ENCODE measurements at places on chromosomes 5 and 9.

GRCh38 chr5:97475847-97476246 lies 292.8 kb upstream of the RIOK2 start:
- DNase-seq = no peak

GRCh38 chr5:112720576-112720975 lies 17.1 kb upstream of the APC start:
- no peak for DNase-seq

- no peak for DNase-seq
Measured at GRCh38 chr5:7190712-7191250, 205.2 kb upstream of the ADCY2 start.

DNA sequence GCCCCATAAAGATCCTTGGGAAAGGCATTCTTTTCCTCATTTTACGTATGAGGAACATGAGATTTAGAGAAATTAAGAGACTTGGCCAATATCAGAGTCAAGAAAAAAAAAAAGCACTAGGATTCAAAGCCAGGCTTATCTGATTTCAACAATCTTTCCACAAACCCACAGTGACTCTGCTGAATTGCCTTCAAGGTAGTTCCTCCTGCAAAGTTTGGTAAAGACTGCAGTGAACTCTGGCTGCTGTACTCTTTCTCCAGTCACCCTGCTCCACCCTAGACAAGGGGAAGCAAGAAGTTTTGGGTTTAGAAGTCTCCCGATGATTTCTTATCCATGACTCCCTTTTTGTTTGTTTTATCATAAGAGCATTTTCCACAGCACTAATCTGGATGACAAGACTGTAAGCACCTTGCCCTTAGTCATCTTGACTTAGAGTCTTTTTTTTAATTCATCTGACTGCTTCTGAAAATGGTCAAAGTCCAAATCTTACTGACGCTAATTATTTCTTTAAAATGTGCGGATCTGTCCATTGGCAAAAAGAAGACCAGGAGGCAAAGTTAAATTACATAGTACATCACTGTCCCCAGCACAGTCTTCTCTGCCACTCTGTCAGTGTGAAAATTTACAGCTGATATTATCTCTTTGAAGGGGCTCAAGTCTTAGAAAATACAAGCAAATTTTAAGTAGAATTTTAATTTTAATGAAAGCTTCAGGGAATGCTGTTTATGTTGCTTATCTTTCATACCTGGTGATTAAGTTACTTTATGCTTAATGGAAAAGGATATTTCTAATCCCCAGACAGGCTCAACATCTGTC lies 180.1 kb downstream of the TTLL11 start:
- no peak for DNase-seq

DNA sequence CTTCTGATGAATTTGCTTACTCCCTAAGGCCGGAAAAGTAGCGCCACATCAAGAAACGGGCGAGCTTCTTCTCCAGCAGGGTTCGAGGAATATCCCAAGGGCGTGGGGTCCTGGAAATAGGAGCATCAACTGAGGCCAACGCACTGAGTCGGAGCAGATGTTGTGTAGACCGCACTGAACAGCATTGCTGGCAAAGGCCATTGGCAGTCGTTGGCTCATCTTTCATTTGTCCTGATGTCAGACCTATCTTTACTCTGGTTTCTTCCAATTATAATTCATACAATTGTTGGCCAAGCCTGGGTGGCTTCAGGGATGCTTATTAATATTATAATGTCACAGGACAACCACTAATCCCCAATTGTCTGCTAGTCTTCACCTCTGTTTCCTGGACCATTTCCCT lies 26.5 kb downstream of the ZBTB34 start:
- no peak for DNase-seq

- no peak for DNase-seq
Measured at GRCh38 chr9:135531096-135531495, 9.9 kb downstream of the LCN1 start.

GRCh38 chr5:139924294-139925215 lies 118.5 kb downstream of the NRG2 start:
- DNase-seq = no peak

- DNase-seq = no peak
Measured at GRCh38 chr9:114497236-114497635, 8.0 kb downstream of the WHRN start.

- DNase-seq = peak; percentile 23
Measured at GRCh38 chr5:95261437-95262175, 23.3 kb downstream of the MCTP1 start.

DNA sequence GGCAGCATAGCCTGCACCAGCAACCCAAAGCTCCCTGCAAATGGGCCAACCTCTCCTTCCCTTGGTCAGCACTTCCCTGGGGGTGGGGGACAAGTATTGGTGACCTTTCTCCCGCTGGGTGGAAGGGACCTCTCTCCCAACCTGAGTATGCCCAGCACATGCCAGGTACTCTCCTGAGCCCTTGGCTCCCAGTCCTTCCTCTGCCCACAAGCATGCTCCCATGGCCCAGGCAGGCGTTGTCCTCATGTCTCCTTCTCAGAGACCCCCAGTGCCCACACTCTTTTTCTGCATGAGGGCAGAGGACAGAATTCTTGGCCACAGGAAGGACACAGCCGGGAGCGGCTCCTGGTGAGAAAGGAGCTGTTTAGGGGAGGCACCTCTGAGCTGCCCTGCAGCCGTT lies 60.3 kb downstream of the PHF2 start:
- no peak for DNase-seq

GRCh38 chr5:158977642-158978041 lies 122.1 kb downstream of the EBF1 start:
- DNase-seq = no peak

DNA sequence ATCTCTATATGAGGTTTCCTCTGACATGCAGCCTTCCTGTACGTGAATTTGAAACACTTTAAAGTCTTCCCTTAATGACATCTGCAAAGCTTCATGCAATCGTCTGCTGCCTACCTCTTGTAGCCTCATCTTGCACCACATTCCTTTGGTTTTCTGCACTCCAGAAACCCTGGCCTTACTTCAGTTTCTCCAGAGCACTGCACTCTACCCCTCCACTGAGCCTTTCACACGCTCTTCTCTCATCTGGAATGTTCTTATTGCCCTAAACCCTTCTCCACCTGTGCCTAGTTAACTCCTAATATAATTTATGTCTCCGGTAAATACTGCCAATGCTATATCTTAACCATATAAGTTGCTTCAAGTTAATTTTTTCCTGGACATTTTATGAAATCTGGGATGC lies 168.8 kb upstream of the SLC27A6 start:
- DNase-seq = no peak

DNA sequence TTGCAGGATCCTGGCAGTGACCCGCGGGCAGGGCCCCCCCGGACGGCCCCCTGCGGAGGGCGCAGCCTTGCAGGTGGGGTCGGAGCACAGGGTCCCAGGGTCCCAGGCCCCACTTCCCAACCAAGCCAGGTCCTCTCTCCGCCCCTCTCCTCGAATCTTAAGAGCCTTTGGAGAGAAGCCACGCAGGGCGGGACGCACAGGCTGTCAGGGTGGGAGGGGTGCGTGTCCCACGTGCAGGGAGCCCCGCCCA lies 18.4 kb upstream of the EGFL7 start:
- DNase-seq = no peak

DNA sequence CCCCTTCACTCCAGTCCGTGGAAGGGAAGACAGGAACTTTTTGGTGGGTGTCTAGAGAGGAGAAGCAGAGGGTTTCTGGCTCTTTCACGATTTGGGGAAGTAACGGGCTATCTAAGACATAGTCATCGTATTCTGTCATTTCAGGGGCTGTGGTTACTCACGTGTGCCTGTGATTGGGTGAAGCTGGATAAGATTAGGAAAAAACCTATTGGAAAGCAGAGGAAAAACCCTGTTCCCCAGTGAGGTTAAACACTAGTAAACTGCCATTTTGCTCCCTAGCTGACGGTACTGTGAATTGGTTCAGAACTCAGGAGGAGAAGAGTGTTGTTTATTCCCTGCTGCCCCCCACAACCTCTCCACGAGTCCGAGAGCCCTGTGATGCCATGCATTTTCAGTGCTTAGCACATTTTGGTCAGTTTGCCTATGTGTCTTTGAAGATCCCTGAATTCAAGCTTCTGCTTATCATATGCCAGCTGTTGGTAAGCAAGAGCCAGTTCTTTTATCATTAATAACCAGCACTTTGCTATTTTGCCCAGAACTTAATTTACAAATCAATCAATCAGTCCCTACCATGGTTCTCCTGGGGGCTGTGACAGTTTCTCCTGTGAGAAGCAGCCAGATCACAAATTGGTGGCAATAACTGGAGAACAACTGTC lies 45.1 kb upstream of the ROR2 start:
- no peak for DNase-seq

- DNase-seq = no peak
Measured at GRCh38 chr5:72046106-72046505, 61.2 kb upstream of the MAP1B start.

DNA sequence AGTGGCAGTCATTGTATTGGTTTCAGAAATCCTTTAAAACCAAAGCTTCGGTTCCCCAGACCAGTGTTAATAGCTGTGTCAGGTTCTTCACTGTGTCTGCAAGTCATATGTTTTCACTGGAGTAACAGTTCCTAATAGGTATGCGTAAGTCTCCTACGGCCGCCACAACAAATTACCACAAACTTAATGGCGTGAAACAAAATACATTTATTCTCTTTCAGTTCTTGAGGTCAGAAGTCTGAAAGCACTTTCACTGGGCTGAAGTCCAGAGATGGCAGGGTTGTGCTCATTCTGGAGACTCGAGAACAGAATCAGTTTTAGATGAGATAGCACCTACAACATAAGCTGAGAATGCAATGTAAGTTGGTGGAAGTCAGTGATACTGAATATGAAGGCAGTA lies 556.2 kb downstream of the TLE4 start:
- no peak for DNase-seq

DNA sequence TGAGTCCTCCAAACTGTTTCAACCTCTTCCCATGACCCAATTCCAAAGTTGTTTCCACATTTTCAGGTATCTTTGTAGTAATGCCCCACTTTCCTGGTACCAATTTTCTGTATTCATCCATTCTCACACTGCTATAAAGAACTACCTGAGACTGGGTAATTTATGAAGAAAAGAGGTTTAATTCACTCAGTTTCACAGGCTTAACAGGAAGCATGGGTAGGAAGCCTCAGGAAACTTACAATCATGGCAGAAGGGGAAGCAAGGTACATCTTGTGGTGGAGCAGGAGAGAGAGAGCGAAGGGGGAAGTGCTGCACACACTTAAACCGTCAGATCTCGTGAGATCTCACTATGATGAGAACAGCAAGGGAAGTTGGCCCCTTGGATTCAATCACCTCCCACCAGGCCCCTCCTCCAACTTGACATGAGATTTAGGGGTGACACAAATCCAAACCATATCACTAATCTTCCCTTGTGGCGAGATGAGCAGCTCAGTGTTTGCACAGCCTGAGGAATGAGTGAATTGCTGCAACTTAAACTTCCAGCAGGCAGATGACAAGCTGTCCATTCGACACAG lies 42.9 kb downstream of the TRIP13 start:
- DNase-seq = no peak

GRCh38 chr9:77769246-77769645 lies 121.1 kb upstream of the GNA14 start:
- DNase-seq = no peak

DNA sequence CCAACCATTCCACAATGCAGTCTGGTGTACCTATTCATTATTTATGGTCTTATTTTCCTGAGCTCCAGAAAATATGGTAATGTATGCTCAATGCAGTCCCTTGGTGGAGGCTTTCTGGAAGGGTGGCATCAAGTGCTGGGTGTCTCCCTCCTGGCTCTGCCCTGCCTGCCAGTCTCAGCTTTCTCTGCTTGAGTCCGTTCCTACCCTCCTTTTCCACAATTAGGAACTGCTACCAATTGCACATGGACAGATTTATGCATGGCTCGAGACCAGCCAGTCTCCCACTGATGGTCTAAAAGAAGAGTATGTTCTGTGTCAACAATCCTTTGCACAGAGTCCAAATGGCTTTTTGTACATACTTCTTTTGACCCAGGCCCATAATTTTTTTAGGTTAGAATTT lies 189.8 kb downstream of the TLE1 start:
- DNase-seq = no peak

- DNase-seq = no peak
Measured at GRCh38 chr9:10651012-10651411, 38.2 kb upstream of the PTPRD start.

GRCh38 chr5:114948986-114949621 lies 220.6 kb downstream of the TRIM36 start:
- no peak for DNase-seq

GRCh38 chr5:93954421-93955069 lies 213.1 kb upstream of the POU5F2 start:
- no peak for DNase-seq

GRCh38 chr9:94210616-94211603 lies 48.2 kb upstream of the ZNF169 start:
- no peak for DNase-seq

DNA sequence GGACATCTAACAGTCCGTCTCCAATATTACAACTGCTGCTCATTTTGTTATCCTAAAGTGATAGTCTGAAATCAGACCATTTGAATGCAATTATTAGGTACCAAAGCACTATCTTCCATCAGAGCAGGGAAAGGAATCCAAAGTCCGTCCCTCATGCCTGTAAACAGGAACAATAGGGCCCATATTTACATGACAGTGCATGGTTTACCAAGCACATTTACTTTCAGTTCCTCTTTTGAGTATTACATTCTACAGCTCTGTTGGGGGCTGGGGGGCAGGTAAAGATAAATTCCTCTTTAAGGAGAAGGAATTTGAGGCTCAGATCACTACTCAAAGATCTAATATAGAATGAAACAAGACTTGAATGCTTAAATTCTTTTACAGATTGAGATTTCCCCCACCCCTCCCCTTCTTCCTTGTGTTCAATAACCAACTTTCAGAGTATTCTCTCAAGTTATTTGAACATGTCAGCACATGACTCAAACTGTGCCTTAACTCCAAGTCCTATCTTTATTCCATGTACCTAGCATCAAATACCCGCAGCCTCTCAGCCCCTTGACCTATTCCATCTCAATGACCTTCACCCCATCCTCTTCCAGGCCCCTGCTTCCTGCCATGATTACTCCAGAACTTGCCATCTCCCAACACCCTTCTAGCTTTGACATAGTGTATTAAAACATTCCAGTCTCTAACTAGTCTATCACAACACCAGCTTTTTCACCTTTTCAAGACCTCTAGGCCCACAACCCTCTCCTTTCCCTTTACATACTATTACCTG lies 71.0 kb downstream of the BRINP1 start:
- no peak for DNase-seq

Measured in CD4-positive, alpha-beta T cell treated with Interleukin-10 for 1 hour (primary cell).